ENCODE measurements at places on chromosomes 4 and X. TPM values are rescaled to one million over a fixed set of nuclear protein-coding genes. Genes with fewer than 3 reads are reported as not detected.

DNA sequence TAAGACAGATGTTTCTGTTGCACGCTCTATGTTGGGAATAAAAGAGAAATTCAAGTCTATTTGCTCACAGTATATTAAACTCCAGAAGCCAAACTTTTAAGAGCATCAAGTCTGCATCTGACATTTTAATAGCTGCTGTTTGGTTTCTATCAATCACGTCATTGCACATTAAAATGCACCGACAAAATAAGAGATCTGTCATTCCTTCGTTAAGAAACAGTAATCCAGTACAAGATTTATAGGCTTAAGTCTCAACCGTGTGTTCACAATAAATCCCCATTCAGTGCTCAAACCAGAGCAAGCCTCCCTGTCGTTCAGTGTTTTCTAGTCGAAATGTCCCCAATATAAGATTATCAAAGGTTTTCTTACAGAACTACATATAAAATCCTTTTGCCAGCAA is 89.0 kb upstream of the BMPR1B start:
- H3K4me1 ChIP-seq, result no peaks in the 10 kb centered on the region
- no peak for DNase-seq
- no peaks in the 10 kb centered on the region for H3K36me3 ChIP-seq
- no peak overlapping the region for H3K4me3 ChIP-seq
- H3K27me3 ChIP-seq, result no peaks in the 10 kb centered on the region

The TMEM128 gene
- 15.2 TPM for total RNA-seq

DNA sequence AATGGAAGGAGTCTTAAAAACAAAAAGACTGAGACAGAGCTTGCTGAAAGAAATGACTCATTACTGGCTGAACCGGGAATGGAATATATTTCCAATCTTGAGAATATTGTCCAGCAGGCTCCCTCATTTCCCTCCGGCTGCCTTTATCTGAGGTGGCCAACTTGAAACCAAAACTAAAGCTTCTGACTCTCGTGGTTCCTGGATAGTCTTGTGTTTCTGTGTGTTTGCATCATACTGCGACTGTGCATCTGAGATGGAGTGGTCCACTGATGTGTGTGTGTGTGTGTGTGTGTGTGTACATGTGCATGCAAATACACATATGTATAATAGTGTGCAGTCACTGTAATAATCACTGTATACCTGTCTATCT is 145.6 kb upstream of the SCML1 start:
- no peaks in the 10 kb centered on the region for H3K27me3 ChIP-seq
- no peaks in the 10 kb centered on the region for H3K36me3 ChIP-seq
- no peak overlapping the region for H3K4me3 ChIP-seq

DNA sequence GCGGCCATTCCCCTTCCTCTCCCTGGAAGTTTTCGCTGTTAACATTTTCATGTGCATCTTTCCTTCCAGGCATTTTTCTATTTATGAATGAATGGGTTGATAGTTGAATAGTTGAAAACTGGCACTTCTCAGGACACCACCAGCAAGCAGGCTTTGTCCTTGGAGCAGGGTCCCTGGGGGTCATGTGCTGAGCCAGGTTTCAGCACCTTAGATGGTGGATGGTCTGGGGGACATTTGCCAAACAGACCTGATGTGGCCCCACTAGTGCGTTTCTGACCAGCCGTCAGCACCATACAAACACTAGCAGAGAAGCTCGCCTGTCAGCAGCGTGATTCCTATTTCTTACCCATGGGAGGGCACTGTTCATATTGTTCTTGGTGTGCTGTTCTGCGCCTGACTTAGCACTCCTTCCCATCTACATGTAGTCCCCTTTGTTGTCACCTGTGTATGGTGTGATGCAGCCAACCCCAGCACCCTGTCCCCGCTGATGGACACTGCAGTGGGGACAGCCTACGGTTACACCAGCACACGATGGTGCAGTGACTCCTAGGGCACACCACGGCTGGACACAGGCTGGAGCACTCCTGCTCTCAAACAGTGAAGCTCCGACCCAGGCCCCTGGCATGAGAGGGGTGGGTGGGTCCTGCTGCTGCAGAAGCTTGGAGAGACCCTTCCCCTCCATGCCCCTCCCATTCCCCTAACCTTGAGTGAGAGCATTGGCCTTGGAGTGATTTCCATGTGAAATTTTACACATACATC is 27.2 kb upstream of the WFS1 start:
- no peaks in the 10 kb centered on the region for H3K36me3 ChIP-seq
- no peak overlapping the region for H3K27ac ChIP-seq
- DNase-seq, result no peak
- no peaks in the 10 kb centered on the region for H3K27me3 ChIP-seq
- no peak overlapping the region for H3K4me3 ChIP-seq

The GAGE2A gene
- total RNA-seq, result not detected

The NLGN3 gene
- total RNA-seq, result 1.7 TPM

DNA sequence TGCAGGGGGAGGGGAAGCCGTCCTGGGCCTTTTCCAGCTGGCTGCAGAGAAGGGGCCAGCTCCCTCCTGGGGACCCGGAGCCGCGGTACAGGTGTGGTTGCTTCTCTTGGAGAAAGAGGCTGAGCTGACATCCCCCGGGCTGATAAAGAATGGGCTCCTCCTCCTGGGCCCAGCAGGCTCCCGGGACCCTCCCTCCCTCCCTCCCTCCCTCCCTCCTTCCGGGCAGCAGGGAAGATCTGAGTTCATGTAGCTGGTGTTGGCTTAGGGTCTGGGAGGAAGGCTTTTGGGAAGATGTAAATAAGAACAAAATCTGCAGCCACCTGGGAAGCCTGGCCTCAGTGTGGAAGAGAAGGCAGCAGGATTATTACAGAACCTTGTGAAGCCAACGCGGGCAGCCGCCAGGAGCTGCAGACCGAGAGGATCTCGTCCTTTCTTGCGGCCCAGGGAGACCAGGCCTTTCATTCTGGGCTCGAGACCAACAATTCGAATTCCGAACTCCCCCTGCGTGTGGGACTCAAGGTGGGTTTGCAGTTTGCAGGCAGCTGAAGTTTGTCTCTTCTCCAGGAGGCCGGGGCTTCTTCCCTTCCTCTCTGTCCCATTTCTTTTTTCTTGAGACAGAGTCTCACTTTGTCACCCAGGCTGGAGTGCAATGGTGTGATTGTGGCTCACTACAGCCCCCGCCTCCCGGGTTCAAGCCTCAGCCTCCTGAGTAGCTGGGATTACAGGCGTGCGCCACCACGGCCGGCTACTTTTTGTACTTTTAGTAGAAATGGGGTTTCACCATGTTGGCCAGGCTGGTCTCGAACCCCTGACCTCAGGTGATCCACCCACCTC is at the start of gene PLCXD1:
Gene PLCXD1 (plus strand): TSS at position 216 of the 834 bp plus-strand sequence. CDS start 2,807 bp downstream, outside the sequence.
- no peak for DNase-seq
- H3K27me3 ChIP-seq, result no peaks in the 10 kb centered on the region
- H3K36me3 ChIP-seq, result no peaks in the 10 kb centered on the region
- peak within 1 kb of the TSS; percentile 43 for H3K4me3 ChIP-seq
- H3K4me1 ChIP-seq, result peaks cover 11% of the 10 kb centered on the region

The SMARCA1 gene
- total RNA-seq, result 26.8 TPM

DNA sequence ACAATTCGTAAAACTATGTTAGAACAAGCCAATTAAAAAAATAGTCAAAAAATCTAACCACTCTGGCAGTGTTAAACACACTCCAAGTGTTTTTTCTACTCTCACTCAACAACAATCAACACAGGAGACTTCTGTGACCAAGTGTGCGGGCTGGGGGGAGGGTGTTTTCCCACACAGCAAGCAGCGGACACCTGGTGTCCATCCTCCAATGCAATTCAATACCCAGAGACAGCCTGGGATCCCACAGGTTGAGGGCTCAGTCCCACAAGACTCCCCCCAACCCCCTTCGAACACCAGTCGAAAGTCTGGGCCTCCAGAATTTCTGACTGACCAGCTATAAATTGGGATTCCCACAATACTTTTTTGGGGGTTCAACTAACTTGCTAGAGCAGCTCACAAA is 8.3 kb upstream of the PIM2 start:
- no peak overlapping the region for H3K4me3 ChIP-seq
- H3K36me3 ChIP-seq, result no peaks in the 10 kb centered on the region
- no peaks in the 10 kb centered on the region for H3K4me1 ChIP-seq
- no peaks in the 10 kb centered on the region for H3K27me3 ChIP-seq
- no peak overlapping the region for H3K27ac ChIP-seq

DNA sequence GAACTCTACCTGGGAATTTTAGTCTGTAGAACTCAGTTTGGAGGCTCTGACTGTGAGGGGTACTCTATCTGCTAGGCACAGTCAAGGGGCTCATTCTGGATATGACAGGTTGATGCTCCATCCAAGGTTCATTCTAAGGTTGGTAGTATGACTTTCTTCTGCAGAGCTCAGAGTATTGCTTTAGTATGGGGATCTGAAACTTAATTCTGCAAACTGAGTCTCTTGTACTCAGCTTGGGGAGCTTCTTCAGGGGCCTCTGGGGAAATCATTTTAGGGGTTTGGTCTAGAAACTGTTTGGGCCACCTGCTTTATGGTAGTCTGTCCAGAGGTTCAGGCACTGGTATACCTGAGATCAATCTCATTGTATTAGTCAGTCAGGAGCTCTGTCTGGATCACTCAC is 9.7 kb upstream of the TSR2 start:
- no peaks in the 10 kb centered on the region for H3K27me3 ChIP-seq
- no peak overlapping the region for H3K27ac ChIP-seq
- no peak for DNase-seq
- no peaks in the 10 kb centered on the region for H3K4me1 ChIP-seq

The TLR1 gene
- 10.3 TPM for total RNA-seq

- H3K36me3 ChIP-seq, result no peaks in the 10 kb centered on the region
- DNase-seq, result no peak
- H3K27me3 ChIP-seq, result no peaks in the 10 kb centered on the region
- no peak overlapping the region for H3K27ac ChIP-seq
- H3K4me1 ChIP-seq, result no peaks in the 10 kb centered on the region
- no peak overlapping the region for H3K4me3 ChIP-seq
Measured at GRCh38 chr4:58514299-58514698, 1404.1 kb upstream of the IGFBP7 start.

The GSX2 gene
- total RNA-seq, result not detected

DNA sequence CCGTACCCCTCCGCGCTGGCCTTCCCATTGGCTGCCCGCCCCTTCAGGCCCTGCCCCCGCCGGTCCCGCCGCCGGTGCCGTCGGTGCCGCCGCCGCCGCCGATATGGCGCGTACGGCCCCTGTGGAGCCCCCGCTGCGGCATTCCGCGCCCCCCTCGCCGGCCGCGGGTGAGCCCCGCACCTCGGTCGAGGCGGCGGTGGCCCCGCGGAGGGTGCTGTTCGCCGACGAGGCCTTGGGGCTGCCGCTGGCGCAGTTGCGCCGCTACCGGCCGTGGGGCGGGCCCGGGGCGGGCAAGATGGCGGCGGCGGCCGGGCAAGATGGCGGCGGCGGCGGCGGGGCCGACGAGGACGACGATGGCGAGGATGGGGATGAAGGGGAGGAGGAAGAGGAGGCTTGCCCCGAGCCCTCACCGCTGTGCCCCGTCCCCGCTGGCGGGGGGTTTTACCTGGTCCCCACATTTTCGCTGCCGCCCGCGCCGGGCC is at the start of gene PPP1R3F:
Gene PPP1R3F (plus strand): TSS at position 27 of the 482 bp plus-strand sequence. CDS start 77 bp downstream, at position 104.
- no peaks in the 10 kb centered on the region for H3K27me3 ChIP-seq
- no peak for DNase-seq
- H3K27ac ChIP-seq, result peak within 1 kb of the TSS; percentile 85
- H3K4me3 ChIP-seq, result peak within 1 kb of the TSS; percentile 73

GRCh38 chrX:32280489-32280888 is 930.9 kb downstream of the DMD start:
- H3K4me3 ChIP-seq, result no peak overlapping the region
- no peaks in the 10 kb centered on the region for H3K27me3 ChIP-seq
- no peak for DNase-seq
- H3K36me3 ChIP-seq, result no peaks in the 10 kb centered on the region
- no peaks in the 10 kb centered on the region for H3K4me1 ChIP-seq
- no peak overlapping the region for H3K27ac ChIP-seq

- DNase-seq, result no peak
- H3K27me3 ChIP-seq, result no peaks in the 10 kb centered on the region
- H3K36me3 ChIP-seq, result no peaks in the 10 kb centered on the region
Measured at GRCh38 chr4:95660719-95661118, 111.9 kb upstream of the UNC5C start.

GRCh38 chr4:72899621-72900020 is 169.9 kb downstream of the COX18 start:
- no peak overlapping the region for H3K4me3 ChIP-seq
- no peak overlapping the region for H3K27ac ChIP-seq
- no peaks in the 10 kb centered on the region for H3K4me1 ChIP-seq
- no peaks in the 10 kb centered on the region for H3K36me3 ChIP-seq
- H3K27me3 ChIP-seq, result no peaks in the 10 kb centered on the region
- no peak for DNase-seq

DNA sequence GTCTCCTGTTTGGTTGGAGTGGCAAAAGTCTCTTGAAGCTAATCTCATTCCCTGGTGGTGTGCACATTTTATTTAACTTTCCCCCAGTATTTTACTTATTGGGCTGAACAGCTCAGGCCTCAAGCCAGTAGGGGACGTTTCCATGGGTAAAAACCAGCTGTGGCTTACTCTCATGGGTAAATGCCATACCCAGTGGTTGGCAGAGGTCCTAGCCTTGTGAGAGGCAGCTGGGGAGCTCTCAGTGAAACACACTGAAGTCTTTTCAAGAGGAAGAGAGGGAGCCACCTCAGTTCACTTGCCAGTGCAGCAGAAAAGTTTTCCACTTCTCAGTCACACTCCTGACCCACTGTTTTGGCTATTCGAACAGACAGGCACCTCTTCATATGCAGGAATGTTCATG is 1964.2 kb downstream of the ARAP2 start:
- no peak for DNase-seq
- no peaks in the 10 kb centered on the region for H3K4me1 ChIP-seq
- no peaks in the 10 kb centered on the region for H3K36me3 ChIP-seq
- no peak overlapping the region for H3K27ac ChIP-seq
- H3K4me3 ChIP-seq, result no peak overlapping the region
- no peaks in the 10 kb centered on the region for H3K27me3 ChIP-seq

The RPS6KA3 gene
- 22.8 TPM for total RNA-seq

The UGT2B28 gene
- not detected for total RNA-seq

GRCh38 chr4:18071894-18072293 is 50.3 kb upstream of the LCORL start:
- H3K4me1 ChIP-seq, result no peaks in the 10 kb centered on the region
- H3K4me3 ChIP-seq, result no peak overlapping the region
- no peak for DNase-seq
- H3K27ac ChIP-seq, result no peak overlapping the region
- H3K36me3 ChIP-seq, result no peaks in the 10 kb centered on the region
- no peaks in the 10 kb centered on the region for H3K27me3 ChIP-seq

GRCh38 chrX:41822892-41823291 is 98.9 kb downstream of the GPR82 start:
- H3K4me3 ChIP-seq, result no peak overlapping the region
- no peaks in the 10 kb centered on the region for H3K36me3 ChIP-seq
- no peaks in the 10 kb centered on the region for H3K4me1 ChIP-seq
- no peak for DNase-seq
- H3K27ac ChIP-seq, result no peak overlapping the region

GRCh38 chrX:1093121-1093520 is 119.3 kb downstream of the CRLF2 start:
- H3K27ac ChIP-seq, result no peak overlapping the region
- no peaks in the 10 kb centered on the region for H3K4me1 ChIP-seq
- H3K4me3 ChIP-seq, result no peak overlapping the region
- no peaks in the 10 kb centered on the region for H3K36me3 ChIP-seq
- no peak for DNase-seq
- no peaks in the 10 kb centered on the region for H3K27me3 ChIP-seq
